ENCODE measurements at places on chromosomes 1 and 21. TPM values are rescaled to one million over a fixed set of nuclear protein-coding genes. Genes with fewer than 3 reads are reported as not detected.

DNA sequence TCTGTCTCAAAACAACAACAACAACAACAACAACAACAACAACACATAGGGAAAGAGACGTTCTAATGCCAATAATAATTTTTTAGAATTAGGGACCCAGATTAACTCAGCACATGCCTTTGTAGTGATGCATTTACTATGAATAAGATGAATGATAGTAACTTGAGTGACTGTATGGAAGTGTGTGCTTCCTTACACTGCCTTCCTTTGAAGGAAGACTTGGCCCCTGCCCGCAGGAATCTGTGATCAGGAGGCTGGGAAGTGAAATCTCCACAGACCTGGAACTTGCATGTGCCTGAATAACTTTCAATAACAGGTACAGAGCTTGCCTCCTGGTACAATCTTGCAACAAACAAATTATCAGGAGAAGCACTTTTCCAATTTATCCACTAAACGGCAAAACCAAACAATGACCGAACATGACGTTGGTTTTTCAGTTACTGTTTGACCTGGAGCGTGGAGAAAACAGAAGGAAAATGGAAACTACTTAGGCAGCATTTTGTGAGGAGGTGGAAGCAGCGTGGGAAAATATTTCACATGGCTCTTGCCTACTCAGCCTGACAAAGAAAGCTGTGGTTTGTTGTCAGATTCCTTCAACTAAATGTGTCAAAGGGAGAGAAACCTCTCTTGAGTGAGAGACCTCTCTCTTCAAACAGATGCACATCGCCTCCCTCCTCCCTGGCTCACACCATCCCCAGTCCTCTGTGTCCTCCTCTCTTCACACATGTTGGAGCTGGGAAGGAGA, 10.1 kb upstream of the ABCA4 start:
- peak; percentile 73 for DNase-seq

- peak; percentile 14 for DNase-seq
Measured at GRCh38 chr1:248243204-248243603, 12.0 kb downstream of the OR2M4 start.

DNA sequence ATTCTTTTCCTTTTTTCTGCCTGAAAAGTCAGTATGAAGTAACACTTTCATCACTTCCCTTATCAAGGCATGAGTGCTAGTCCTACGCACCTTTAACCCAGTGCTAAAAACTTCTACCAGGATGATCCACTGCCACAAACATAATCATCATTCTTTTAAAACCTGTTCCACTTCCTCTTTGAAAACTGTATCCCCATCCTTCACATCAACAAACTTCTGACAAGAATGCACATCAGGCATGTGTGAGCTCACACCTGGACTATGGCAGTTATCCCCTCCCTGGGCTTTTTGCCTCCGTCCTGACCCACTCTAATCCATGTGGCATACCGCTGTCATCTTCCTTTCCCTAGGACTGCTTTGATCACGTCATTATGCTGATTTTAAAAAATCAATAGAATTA, 70.2 kb downstream of the ESRRG start:
- DNase-seq, result no peak

Gene SERPINC1
- total RNA-seq, result not detected

DNA sequence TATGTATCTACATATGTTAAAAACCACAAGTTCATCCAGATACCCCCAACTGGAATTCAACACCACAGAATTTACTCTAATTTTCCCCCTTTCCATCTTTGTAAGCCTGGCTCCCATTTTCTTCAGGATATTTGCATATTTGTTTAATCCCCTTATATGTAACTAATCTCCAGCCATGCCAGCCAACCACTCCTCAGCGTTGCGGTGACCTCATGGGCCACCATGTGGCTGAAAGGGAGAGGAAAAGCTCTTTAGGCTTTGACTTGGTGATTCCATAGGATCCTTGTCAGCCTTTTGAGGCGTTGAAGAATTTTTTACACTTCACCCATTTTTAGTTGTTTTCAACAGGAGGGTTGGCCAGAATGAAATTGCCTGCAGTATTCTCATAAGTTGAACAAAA, 10.0 kb downstream of the CLDN19 start:
- no peak for DNase-seq

- no peak for DNase-seq
Measured at GRCh38 chr21:32299695-32300094, 1.0 kb downstream of the MRAP start.

GRCh38 chr1:920010-920409, 3.7 kb upstream of the SAMD11 start:
- DNase-seq, result no peak

- DNase-seq, result no peak
Measured at GRCh38 chr1:184757406-184757805, 2.7 kb upstream of the EDEM3 start.

Gene FAM72A
- 3.7 TPM for total RNA-seq

Gene CYP4Z1
- total RNA-seq, result 0.20 TPM

- DNase-seq, result peak; percentile 12
Measured at GRCh38 chr21:36902793-36903192, 63.7 kb downstream of the HLCS start.

GRCh38 chr1:31751822-31752241, 12.3 kb downstream of the ADGRB2 start:
- DNase-seq, result no peak

Data from lung microvascular endothelial cell (primary cell).